ENCODE measurements at places on chromosomes 7 and 10.

DNA sequence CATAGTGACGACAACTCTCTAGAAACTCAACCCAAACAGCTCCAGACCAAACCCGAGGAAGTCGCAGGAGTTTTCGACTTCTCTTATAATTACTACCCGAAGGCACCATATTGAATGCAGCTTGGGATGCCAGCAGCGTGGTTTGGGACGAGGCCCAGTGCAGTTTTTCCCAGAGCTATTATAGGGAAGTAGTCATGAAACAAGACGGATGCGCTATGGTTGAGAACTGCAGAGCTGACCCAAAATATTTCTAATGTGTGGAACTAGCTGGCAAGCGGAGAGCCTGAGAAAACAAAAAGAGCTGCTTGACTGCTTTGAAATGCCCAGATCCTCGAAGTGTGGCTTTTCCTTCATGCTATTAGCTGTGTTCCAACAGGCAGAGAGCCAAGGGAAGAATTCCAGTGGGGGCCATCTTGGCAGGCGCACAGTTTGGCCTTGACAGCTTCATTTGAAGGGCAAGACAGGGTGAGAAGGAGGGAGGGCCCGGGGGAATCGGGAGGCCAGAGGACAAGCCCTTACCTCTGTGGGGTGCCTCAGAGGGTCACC, 122.7 kb downstream of the CUL2 start:
- DNase-seq, result no peak

- no peak for DNase-seq
These were observed 71.5 kb downstream of the XPNPEP1 start for GRCh38 chr10:109851616-109852474.

- DNase-seq, result no peak
These were observed at the start of gene OR2A2 for GRCh38 chr7:144109283-144109682. Gene OR2A2 (plus strand): TSS chr7:144109583. CDS start chr7:144109583, 0 bp downstream.

DNA sequence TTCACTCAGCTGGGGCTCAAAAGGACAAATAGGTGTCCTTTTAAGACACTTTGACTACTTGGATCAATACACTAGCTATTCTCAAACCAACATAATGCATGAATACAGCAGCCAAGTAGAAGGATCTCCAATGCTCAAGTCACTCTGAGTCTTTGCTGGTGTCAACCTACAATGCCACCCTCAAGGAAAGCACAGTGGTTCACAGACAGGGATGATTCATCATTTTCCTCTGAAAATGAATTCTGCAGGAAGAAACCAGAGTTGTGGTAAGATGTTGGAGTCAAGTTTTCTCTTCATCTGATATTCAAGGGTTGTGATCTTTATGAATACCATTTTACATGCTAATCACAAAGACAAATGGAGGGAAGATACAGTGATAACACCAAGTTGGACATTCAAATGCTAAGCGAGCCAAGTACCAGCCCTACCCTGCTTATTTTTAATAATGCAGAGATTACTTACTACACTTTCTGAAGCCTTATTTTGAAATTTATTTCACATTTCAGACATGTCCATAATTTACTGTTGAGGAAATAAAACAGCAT, 143.1 kb upstream of the FGFR2 start:
- DNase-seq, result no peak

- DNase-seq, result no peak
These were observed 69.4 kb upstream of the FZD1 start for GRCh38 chr7:91194841-91195240.

- no peak for DNase-seq
These were observed 36.6 kb downstream of the TCF7L2 start for GRCh38 chr10:112986544-112987190.

DNA sequence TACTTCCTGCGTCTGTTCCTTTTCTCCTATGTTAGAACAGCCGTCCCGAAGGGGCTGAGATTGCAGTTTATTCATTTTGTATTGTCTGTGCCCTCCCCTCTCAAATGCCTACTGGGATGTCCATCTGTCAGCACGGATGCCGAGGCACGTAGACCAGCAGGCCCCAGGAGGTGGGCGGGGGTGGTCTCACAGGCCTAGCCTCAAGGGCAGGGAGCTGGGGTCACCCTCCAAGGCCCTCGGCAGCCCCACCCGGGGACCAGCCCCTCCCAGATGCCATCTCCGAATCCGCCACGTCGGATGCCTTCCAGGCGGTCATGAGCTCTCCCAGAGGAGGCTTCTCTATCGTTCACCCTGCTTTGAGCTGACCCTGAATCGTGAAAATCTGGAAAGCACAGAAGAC, 59.7 kb downstream of the ELFN1 start:
- peak; percentile 50 for DNase-seq

DNA sequence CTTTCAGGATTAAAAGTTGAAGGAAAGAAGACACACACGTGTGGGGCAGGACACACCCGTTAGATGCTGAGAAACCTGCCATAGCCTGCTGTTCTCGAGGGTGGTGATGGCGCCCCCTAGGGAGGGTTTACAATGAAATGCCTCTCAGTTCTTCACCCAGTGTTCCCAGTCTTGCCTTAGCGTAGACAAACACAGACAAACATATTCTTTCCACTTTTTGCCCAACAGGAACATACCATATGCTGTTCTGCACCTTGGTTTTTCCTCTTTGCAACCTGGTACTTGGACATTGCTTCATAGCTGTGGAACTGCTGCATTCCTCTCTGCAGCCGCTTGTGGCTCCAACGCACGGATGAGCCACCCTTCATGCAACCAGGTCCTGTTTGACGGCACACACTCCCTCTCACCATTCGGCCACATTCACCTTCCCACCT, 23.3 kb upstream of the HSPA12A start:
- DNase-seq, result no peak

DNA sequence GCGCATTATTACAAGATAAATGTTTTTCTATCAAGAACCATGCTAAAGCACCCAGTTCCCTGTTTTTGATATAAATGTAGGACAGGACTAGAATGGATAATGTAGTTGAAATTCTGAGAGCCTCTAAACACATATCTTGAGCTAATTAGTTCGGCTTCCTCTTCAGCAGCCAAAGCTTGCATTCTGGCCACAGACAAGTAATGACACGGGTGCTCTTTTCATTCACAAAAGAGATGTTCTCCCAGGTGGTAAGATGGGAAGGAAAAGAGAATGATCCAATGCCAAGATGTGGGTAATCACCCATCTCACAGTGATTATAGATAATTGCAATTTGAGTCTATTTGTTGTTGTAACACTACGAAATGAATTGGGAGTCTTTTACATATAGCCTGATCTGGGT, 246.5 kb downstream of the KIAA1217 start:
- no peak for DNase-seq

DNA sequence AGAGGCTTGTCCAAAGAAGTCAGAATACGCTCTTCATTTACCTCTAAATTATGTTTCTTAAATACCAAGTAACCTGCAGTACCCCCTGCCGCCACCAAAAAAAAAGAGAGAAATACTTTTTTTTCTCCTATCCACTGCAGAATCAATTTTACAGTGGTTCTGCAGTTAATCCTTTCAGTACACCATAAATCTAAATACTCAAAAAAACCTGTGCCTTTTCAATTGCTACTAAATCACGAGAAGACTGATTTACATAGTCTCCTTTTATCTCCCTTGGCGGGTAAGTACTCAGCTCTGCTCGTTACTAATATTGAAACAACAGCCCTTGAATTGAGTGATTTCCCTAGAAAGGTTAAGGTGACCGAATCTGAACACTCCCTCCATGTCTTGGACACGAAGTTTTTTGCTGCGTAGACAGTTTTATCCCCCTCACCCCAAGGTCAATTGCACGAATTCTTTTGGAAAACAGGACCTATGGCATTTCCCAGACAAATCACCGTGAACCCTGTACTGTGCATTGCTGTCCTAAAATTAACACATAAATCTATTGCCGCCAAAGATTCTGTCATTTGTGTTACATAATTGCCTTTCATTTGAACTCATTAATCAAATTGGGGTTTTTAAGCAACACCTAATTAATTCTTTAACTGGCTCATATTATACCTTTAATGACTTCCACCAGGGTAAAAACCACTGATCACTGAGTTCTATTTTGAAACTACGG, 512 bp upstream of the VIM start:
- DNase-seq, result no peak

- DNase-seq, result no peak
These were observed 58.4 kb upstream of the ETV1 start for GRCh38 chr7:14047709-14048399.

- DNase-seq, result no peak
These were observed 180.4 kb downstream of the EXOC4 start for GRCh38 chr7:133433165-133433812.

DNA sequence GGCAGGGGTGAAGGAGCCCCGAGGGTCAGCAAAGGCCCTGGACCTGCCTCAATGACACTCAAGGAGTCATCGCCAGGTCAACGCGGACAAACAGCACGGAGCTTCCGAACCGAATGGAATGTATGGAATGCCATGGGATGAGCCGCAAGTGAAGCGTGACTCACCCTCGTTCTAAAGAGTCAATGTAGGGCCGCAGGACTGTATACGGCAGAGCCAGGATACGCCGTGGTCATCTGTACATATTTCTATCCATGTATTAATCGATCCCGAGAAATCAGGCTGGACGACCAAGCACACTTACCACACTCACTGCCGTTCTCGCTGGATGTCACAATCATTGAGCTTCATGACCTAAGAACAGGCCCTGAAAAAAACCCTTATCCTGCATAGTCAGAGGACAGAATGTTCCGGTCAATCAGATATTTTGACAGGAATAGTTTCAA, 4.3 kb downstream of the SNX8 start:
- DNase-seq, result no peak

DNA sequence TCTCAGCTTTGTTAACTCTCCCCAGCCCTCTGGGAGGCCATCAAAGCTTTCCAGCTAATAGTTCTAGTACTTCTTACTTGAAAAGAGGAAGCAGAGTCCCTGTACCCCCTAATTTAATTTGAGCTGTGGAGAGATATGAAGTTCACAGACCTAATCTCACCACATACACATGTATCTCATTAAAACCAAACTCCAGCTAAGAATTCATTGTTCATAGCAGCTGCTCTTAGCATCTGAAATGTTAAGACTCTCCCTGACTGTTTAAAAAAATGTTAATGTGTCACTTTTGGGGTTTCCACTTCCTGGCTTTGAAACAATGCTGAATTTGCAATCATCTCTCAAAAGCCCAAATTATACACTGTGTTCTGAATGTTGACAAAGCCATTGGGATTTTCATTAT, 16.2 kb upstream of the MRC1 start:
- DNase-seq, result no peak

DNA sequence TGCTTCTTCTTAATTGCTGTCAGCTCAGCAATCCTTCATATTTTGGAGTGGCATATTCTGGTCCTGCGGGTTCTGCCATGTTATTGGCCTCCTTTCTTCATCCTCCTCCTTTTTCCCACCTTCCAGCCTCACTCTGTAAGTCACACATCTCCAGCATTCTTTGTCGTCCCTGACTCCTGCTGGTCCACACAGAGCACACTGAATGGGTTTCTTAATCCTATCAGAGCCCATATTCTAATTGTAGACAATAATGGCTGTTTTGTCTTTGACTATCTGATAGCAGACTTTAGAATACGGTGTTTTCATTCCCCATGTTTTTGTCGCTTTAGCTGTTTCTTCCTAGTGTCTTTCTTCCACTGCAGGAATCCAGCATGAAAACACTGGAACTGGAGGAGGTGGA, 389.6 kb downstream of the REEP3 start:
- DNase-seq, result no peak

DNA sequence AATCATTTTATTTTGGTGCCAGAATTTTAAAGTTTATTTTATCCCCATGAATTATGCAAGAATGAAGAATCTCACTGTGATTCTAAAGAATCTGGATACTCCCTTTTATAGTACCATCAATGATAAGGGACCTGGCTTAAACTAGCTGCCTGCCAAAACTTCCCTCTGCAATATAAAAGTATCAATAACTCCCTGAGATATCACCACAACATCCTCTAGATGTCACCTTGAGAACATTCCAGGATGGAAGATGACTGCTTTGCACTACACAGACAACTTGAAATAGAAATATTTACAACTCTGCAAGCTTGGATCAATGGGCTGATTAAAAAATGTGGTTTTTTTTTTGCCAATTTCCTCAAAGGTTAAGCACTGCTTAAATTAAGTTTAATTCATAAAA, 142.1 kb downstream of the SLC25A13 start:
- no peak for DNase-seq

- DNase-seq, result no peak
These were observed 80.2 kb downstream of the KCND2 start for GRCh38 chr7:120353171-120353570.

DNA sequence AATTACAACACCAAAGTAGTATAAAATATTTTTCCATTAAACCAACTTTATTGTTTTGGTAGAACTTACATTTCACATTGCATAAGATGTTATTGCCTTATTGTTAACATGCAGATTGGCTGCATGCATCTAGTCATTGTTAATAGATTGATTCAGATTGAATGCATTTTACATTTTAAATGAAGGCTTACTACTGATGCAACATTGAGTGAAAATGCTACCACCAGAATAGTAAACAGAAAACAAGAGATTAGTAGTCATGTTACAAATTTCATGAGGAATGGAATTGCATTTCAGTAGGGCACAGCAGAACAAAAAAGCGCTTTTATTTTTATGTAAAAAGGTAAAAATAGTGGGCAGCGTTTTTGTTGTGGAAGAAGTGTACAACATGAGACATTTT, 298.3 kb downstream of the ARL4A start:
- DNase-seq, result no peak

DNA sequence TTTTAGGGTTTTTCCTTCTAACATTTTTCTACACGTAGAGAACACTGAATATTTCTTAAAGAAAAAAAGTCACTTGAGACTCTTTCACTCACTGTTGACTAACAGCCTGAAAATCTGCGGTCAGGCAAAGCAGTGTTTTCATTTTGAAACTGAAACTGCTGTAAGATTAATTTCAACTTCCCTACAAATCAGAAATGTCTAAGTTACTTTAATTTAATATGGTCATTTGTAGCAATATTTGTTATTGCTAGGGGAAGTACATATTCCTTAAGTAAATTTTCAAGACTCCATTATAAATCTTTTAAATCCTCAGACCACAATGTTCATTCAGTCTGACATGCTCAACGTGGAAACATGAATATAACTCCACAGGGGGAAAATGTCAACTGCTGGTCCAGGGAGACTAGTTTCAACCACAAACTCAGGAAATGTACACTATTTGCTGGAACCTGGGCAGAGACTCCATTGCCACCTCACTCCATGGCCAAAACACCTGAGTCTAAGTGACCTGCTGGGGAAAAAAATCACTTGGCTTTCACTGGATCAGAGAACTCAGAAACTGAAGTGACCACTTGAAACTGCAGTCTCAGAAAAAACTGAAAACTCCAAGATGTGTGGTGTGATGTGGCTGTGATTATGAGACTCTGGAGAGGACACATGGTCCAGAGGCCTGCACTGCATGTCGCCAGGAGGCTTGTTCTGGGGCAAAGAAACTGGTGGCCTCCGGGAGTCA, 161.2 kb downstream of the TAX1BP1 start:
- no peak for DNase-seq

GRCh38 chr10:103613616-103614015, 120.1 kb downstream of the NEURL1 start:
- DNase-seq, result no peak

- no peak for DNase-seq
These were observed 27.7 kb downstream of the ALDH18A1 start for GRCh38 chr10:95628786-95629185.

GRCh38 chr7:87127019-87127418, 25.2 kb upstream of the DMTF1 start:
- no peak for DNase-seq

- DNase-seq, result no peak
These were observed 46.2 kb downstream of the CALD1 start for GRCh38 chr7:134825666-134826065.
